Fibroblast of lung (primary cell): ENCODE measurements at places on chromosomes 12 and 14. TPM values are rescaled to one million over a fixed set of nuclear protein-coding genes. Genes with fewer than 3 reads are reported as not detected.

WDHD1 gene
- 8.6 and 9.8 TPM in 2 replicates for total RNA-seq

SLC25A21 gene
- 0.26 and 0.50 TPM in 2 replicates for total RNA-seq

RAB21 gene
- total RNA-seq, result 9.0 and 11.4 TPM in 2 replicates

OASL gene
- total RNA-seq, result 0.51 and 1.2 TPM in 2 replicates

DCP1B gene
- 10.4 and 11.3 TPM in 2 replicates for total RNA-seq

SRGAP1 gene
- 17.5 and 30.2 TPM in 2 replicates for total RNA-seq

GPD1 gene
- under 0.01 TPM in 1 of 2 replicates, not detected in the other for total RNA-seq

SYCP3 gene
- 0.17 and 0.26 TPM in 2 replicates for total RNA-seq

CALCOCO1 gene
- 116 and 118 TPM in 2 replicates for total RNA-seq

SLC39A2 gene
- 0.17 and 0.26 TPM in 2 replicates for total RNA-seq

DNA sequence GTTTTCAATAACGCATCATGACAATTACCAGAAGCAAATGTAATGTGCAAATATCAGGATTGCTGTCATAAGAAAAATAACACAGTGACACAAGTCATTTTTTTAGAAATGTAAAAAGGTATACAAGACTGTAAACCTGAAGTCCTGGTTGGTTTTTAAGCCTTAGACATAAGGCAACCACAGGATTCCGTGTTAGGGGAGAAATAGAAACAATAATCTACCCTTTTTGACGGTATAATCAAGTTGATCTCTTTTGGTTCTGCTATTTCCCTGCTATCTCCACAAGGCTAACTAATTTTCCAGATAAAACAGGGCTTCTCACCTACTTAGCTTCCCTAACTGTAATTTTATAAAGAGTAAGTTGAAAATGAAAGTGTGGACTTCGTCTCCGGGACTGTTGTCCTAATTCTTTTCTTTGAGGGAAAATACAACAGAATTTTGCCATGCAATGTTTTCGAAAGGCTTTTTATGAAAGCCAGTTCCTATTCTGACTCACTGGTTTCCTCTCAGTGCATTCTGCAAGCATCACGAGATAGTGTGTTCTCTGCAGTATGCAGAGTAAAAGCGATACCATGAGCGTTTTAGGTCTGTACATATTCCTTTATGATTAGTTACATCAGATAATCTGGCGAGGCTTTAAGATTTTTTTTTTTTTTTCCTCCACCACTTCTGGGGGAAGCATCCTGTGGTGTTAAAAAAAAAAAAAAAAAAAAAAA is 10.6 kb downstream of the MYO1H start:
- H3K27ac ChIP-seq, result no peak overlapping the region
- H3K4me1 ChIP-seq, result no peaks in the 10 kb centered on the region
- H3K36me3 ChIP-seq, result no peaks in the 10 kb centered on the region
- no peak overlapping the region for H3K4me3 ChIP-seq
- H3K27me3 ChIP-seq, result peaks cover 2% of the 10 kb centered on the region
- peak; percentile 6 for DNase-seq

DNA sequence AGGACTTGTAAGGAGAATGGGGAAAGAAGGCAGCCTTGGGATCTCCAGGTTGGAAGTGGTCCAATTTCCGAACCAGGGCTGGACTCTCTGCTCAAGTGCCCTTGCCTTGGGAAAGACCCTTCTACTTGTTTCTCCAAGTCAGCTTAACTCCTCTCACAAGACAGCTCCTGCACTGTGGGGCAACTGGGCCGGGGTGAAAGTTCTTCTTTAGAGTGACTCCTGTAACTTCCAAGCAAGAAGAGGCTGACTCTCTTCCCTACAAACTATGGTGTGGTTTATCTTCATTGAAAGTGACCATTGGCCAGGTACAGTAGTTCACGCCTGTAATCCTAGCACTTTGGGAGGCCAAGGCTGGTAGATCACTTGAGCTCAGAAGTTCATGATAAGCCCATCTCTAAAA is 13.7 kb downstream of the KRT1 start:
- no peaks in the 10 kb centered on the region for H3K4me1 ChIP-seq
- no peak overlapping the region for H3K4me3 ChIP-seq
- H3K36me3 ChIP-seq, result no peaks in the 10 kb centered on the region
- no peak for DNase-seq
- no peak overlapping the region for H3K27ac ChIP-seq

- H3K4me1 ChIP-seq, result no peaks in the 10 kb centered on the region
- no peak for DNase-seq
- no peaks in the 10 kb centered on the region for H3K27me3 ChIP-seq
- H3K4me3 ChIP-seq, result no peak overlapping the region
- H3K27ac ChIP-seq, result no peak overlapping the region
- no peaks in the 10 kb centered on the region for H3K36me3 ChIP-seq
These were observed 66.4 kb upstream of the SFSWAP start for GRCh38 chr12:131644481-131644880.

- no peak overlapping the region for H3K27ac ChIP-seq
- no peak overlapping the region for H3K4me3 ChIP-seq
- peaks cover 3% of the 10 kb centered on the region for H3K27me3 ChIP-seq
- DNase-seq, result peak; percentile 74
These were observed 140.8 kb downstream of the DAD1 start for GRCh38 chr14:22448035-22448904.

- H3K4me3 ChIP-seq, result no peak overlapping the region
- H3K4me1 ChIP-seq, result peaks cover 14% of the 10 kb centered on the region
- H3K36me3 ChIP-seq, result no peaks in the 10 kb centered on the region
- no peak overlapping the region for H3K27ac ChIP-seq
These were observed 6.5 kb downstream of the TMEM253 start for GRCh38 chr14:21107283-21107800.

DNA sequence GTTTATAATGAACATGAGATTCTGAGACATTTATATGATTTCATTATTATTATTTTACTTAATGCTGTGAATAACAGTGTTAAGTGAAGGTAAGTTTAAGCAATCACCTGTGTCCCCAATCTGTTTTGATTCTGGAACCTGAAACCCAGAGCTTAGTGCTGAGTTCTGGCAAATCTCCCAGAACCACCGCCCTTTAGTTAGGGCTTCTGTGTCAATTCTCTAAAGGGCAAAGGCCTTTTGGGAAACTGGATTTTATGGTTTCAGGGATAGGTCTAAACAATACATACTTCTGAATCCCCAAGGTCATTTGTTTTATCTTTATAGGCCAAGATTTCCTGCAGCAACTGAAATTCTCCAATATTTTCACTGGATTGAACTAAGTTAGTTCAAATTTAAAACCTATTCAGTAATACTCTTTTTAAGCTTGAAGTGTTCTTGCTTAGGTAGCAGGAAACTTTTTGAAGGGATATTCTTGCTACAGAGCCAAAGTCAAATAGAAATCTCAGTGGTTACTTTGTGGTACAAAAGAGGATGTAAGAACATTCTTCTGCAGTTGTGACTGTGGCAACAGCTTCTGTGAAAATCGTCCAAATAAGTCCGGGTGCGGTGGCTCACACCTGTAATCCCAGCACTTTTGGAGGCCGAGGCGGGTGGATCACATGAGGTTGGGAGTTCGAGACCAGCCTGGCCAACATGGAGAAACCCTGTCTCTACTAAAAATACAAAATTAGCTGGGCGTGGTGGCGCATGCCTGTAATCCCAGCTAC is 10.0 kb upstream of the PKP2 start:
- DNase-seq, result no peak
- H3K27me3 ChIP-seq, result no peaks in the 10 kb centered on the region
- no peak overlapping the region for H3K4me3 ChIP-seq
- H3K27ac ChIP-seq, result no peak overlapping the region
- no peaks in the 10 kb centered on the region for H3K36me3 ChIP-seq

DNA sequence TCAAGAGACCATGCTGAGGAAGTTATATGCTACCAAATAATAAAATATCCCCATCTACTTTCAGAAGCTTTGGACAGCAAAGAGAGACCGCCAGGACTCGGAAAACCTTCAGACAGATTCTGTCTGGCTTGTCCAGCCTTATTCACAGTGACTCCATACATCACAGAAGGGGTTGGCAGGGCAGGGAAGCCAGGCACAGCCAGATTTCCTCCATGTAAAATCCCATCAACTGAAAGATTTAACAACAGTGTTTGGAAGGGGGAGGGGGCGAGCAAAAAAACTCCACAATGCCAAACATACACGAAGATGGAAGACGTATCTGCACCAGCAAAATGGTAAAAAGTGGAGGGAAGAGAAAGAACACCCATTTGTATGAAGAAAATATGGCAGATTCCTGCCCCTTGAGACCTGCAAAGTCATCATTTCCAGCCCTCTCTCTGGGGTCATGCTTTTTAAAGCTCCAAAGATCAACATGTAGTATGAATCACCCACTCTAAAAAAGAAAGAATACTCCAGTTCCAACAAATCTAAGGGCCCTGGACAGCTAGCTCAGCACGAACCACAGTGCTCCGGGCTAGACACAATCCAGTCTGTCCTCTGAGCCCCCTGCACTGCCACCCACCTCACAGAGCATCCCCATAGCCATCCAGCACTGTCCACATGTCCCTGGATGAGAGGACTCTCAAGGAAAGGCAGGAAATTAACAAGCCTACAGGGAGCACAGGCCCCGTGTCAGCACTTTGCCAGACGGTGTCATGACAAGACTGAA is 116.4 kb downstream of the DICER1 start:
- no peak overlapping the region for H3K4me3 ChIP-seq
- no peak for DNase-seq
- no peaks in the 10 kb centered on the region for H3K36me3 ChIP-seq
- no peaks in the 10 kb centered on the region for H3K4me1 ChIP-seq

DNA sequence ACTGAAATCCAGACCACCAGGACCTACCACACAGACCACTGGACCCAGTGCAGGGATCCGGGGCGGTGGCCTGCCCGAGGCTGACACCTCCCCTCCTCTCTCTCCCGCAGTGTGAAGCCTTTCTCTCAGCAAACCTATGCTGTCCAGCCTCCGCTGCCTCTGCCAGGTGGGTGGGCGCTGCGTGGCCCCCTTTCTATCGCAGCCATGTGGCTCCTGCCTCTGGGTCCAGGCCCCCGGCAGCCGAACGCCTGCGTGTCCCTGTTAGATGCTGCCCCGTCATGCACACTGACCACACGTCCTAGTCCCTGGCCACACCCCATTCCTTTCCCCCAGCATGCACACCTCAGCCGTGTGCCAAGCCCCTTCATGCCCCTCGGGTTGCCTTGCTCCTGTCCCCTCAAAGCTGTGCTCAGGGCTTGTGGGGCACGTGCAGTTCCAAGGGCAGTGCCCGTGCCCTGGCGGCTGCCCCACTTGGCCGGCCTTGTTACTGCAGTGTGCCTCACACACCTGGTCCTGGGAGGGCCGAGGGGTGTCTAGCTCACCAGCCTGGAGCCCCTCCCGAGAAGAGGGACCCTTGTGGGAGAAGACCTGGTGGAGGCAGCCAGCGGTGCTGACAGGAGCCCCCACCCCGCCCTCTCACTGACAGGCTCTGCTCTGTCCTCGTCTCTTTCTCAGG is 58.0 kb upstream of the TSPAN9 start:
- peaks cover 2% of the 10 kb centered on the region for H3K36me3 ChIP-seq
- no peaks in the 10 kb centered on the region for H3K4me1 ChIP-seq
- DNase-seq, result no peak
- H3K4me3 ChIP-seq, result no peak overlapping the region
- no peaks in the 10 kb centered on the region for H3K27me3 ChIP-seq

DNA sequence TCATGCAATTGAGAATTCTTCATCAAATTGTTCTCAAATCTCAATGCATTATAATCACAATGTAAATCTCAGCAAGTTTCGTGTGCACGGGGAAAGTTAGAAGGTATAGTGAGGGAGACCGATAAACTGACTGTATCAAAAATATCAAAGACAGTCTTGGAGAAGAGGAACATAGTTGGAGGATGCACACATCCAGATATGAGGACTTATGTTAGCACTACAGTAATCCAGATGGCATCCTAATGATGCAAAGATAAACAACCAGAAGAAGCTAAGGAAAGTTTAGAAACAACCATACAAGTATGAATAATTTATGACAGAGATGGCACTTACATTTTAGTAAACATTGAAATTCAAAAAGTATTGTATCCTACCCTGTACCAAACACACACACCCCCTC is 760.1 kb downstream of the RPS29 start:
- H3K4me1 ChIP-seq, result no peaks in the 10 kb centered on the region
- no peaks in the 10 kb centered on the region for H3K27me3 ChIP-seq
- no peaks in the 10 kb centered on the region for H3K36me3 ChIP-seq
- no peak overlapping the region for H3K4me3 ChIP-seq
- no peak overlapping the region for H3K27ac ChIP-seq
- DNase-seq, result no peak

- peaks cover 4% of the 10 kb centered on the region for H3K4me1 ChIP-seq
- DNase-seq, result peak; percentile 54
- H3K36me3 ChIP-seq, result no peaks in the 10 kb centered on the region
- peak overlapping the region; percentile 51 for H3K27ac ChIP-seq
These were observed 21.3 kb upstream of the OASL start for GRCh38 chr12:121060149-121061001.

- no peak overlapping the region for H3K4me3 ChIP-seq
- DNase-seq, result peak; percentile 81
- H3K36me3 ChIP-seq, result no peaks in the 10 kb centered on the region
- H3K27ac ChIP-seq, result peak overlapping the region; percentile 81
- H3K4me1 ChIP-seq, result peaks cover 52% of the 10 kb centered on the region
- no peaks in the 10 kb centered on the region for H3K27me3 ChIP-seq
These were observed 4.2 kb downstream of the SH2B3 start for GRCh38 chr12:111409780-111410430.

DNA sequence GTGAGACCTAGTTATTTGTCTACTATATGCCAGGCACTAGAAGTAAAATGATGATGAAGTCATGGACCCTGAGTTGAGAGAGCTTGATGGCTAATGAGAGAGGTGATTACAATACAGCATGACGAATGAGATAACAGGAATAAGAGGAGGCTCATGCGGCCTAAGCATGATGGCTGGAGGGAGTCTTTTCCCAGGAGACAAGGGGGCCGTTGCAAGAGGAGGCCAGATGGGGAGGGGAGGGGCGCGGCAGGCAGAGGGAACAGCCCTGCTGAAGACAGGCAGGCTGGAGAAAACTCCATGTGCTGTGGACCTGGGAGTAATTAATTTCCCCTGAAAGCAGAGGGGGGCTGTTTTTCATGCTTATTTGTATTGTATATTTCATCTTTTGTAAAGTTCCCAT is 144.7 kb upstream of the RFLNA start:
- no peaks in the 10 kb centered on the region for H3K4me1 ChIP-seq
- no peak for DNase-seq
- H3K27ac ChIP-seq, result no peak overlapping the region
- no peaks in the 10 kb centered on the region for H3K36me3 ChIP-seq
- no peaks in the 10 kb centered on the region for H3K27me3 ChIP-seq
- H3K4me3 ChIP-seq, result no peak overlapping the region
